ENCODE measurements at places on chromosomes 2 and 18. TPM values are rescaled to one million over a fixed set of nuclear protein-coding genes. Genes with fewer than 3 reads are reported as not detected.
A peak's percentile ranks its signal among the peaks of the same experiment; 100 is the strongest.

- peaks cover 3% of the 10 kb centered on the region for H3K36me3 ChIP-seq
- no peak overlapping the region for H3K4me3 ChIP-seq
- no peaks in the 10 kb centered on the region for H3K27me3 ChIP-seq
- DNase-seq = no peak
- no peak overlapping the region for H3K27ac ChIP-seq
These were observed 198.0 kb downstream of the HDAC4 start for GRCh38 chr2:239202836-239203235.

DNA sequence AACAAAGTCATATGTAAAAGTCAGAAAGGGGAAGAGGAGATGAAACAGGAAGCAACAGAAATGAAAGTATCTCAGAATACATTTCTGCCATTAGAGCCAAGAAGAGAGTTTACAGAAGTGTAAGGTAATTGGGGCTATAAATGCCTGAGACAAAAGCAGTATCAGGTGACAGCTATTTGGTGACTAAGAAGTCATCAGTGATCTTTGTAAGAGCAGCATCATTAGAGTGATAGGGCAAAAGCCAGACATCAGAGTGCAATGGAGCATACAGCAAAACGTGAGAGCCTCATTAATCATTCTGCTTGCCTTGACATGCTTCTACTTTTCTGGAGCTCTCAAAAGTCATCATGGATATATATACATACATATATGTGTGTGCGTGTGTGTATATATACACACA is 804.7 kb upstream of the PIK3C3 start:
- no peak overlapping the region for H3K4me3 ChIP-seq
- no peak for DNase-seq
- H3K4me1 ChIP-seq = no peaks in the 10 kb centered on the region
- H3K36me3 ChIP-seq = no peaks in the 10 kb centered on the region

GRCh38 chr2:215429424-215429823 is 6.4 kb downstream of the FN1 start:
- no peak overlapping the region for H3K27ac ChIP-seq
- peaks cover 24% of the 10 kb centered on the region for H3K36me3 ChIP-seq
- H3K27me3 ChIP-seq = no peaks in the 10 kb centered on the region
- peak overlapping the region; percentile 96 for H3K4me3 ChIP-seq
- peak; percentile 27 for DNase-seq
- peaks cover 18% of the 10 kb centered on the region for H3K4me1 ChIP-seq

- peak; percentile 79 for DNase-seq
- no peaks in the 10 kb centered on the region for H3K36me3 ChIP-seq
- peak overlapping the region; percentile 66 for H3K27ac ChIP-seq
- no peak overlapping the region for H3K4me3 ChIP-seq
- H3K27me3 ChIP-seq = no peaks in the 10 kb centered on the region
- peaks cover 13% of the 10 kb centered on the region for H3K4me1 ChIP-seq
These were observed 14.1 kb upstream of the PMAIP1 start for GRCh38 chr18:59885579-59886163.

DNA sequence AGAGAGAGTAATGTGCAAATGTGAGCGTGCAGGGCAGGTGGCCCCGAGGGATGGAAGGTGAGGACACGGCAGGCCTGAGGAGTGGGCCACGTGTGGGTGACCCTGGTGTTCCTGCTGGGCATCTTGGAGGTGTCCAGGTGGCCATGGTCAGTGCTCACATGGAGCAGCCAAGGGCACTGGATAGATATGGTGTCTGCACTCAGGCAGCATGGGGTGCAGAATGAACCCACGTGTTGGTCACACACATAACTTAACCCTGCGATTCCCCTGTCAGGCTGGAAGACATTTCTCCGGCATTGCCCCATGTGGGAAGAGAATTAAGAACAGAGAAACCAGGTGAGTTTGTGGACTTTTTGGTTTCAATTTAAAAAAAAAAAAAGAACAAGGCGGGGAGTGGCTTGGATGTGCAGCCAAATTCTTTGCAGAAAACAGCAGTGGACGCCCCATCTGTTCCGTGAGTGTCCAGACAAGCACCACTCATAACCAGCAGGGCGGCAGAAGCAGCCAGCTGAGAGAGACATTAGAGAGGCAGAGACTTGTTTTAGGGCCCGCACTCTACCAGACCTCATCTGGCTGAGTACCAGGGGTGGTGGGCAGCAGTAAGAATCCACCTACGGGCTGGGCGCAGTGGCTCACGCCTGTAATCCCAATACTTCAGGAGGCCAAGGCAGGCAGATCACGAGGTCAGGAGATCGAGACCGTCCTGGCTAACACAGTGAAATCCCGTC is 249.8 kb downstream of the ACKR3 start:
- DNase-seq = no peak
- H3K27ac ChIP-seq = no peak overlapping the region
- H3K4me1 ChIP-seq = no peaks in the 10 kb centered on the region
- H3K36me3 ChIP-seq = no peaks in the 10 kb centered on the region
- H3K27me3 ChIP-seq = no peaks in the 10 kb centered on the region
- no peak overlapping the region for H3K4me3 ChIP-seq

GRCh38 chr2:113709022-113709421 is 47.4 kb downstream of the SLC35F5 start:
- H3K36me3 ChIP-seq = no peaks in the 10 kb centered on the region
- H3K4me1 ChIP-seq = no peaks in the 10 kb centered on the region
- H3K27ac ChIP-seq = no peak overlapping the region
- DNase-seq = no peak
- no peak overlapping the region for H3K4me3 ChIP-seq
- H3K27me3 ChIP-seq = no peaks in the 10 kb centered on the region

- H3K36me3 ChIP-seq = no peaks in the 10 kb centered on the region
- H3K4me1 ChIP-seq = no peaks in the 10 kb centered on the region
- no peak overlapping the region for H3K4me3 ChIP-seq
- H3K27me3 ChIP-seq = no peaks in the 10 kb centered on the region
- no peak overlapping the region for H3K27ac ChIP-seq
These were observed 60.3 kb upstream of the THUMPD2 start for GRCh38 chr2:39839261-39839848.

GRCh38 chr2:71675296-71675695 is 221.9 kb downstream of the DYSF start:
- H3K27me3 ChIP-seq = no peaks in the 10 kb centered on the region
- no peaks in the 10 kb centered on the region for H3K36me3 ChIP-seq
- no peak for DNase-seq
- H3K4me1 ChIP-seq = no peaks in the 10 kb centered on the region

- no peak overlapping the region for H3K27ac ChIP-seq
- no peaks in the 10 kb centered on the region for H3K27me3 ChIP-seq
- no peak overlapping the region for H3K4me3 ChIP-seq
- H3K36me3 ChIP-seq = no peaks in the 10 kb centered on the region
These were observed 127.5 kb downstream of the NFATC1 start for GRCh38 chr18:79523206-79523735.

DNA sequence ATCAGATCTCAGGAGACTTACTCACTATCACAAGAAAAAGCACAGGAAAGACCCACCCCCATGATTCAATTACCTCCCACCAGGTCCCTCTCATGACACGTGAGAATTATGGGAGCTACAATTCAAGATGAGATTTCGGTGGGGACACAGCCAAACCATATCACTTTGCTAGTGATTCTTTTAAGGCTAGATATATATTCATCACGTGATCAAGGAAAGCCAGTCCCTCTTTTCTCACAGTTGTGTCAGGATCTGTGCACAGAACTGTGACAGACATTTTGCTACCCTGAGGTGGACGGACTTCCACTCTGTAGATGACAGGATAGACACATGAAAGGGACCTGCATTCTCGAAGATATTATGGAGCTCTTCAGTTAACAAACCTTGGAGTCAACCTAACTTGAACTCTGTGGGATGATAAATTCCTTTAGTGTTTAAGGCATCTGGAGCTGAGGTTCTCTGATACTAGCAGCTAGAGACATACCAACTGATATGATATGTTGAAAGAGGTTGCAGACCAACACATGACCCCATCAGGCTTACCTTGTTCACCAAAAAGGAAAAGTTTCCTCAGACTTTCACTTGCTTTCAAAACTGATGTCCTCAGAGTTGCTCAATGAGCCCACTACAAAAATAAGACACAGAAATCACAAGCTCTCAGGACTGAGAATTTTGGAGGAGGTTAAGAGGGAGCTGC is 66.3 kb upstream of the SCG2 start:
- no peaks in the 10 kb centered on the region for H3K27me3 ChIP-seq
- no peak overlapping the region for H3K27ac ChIP-seq
- no peak overlapping the region for H3K4me3 ChIP-seq
- H3K36me3 ChIP-seq = no peaks in the 10 kb centered on the region
- no peak for DNase-seq

DNA sequence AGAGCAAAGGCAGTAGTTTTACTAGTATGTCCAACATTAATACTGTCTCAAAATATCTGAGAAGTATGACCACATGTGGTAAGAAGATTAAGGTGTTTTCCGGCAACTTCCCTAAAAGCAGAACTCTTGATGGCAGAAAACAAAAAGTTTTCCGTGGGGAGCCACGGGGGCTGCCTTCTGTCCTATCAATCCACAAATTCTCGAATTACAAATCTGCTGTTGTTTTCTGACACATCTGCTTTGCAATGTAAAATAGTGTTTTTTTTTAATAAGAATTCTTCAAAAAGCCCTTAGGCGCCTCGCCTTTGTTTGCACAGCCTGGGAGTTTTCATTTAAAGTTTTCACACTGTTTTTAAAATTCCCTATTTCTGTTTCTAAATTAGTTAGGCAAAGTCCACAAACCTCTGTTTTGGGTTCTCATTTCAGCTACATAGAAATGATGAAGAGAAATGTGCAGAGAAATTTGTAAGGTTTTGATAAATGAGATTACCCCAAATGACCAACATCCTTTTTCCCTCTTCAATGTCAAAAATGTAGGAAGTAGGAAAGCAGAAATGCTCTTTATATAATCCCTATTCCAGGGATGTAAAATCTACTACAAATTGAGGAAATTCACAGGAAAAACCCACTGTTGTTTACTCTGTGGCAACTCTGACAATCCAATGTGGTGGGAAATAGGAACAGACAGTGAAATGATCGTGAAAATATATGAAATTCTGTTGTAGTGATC is 385.8 kb downstream of the ZEB2 start:
- DNase-seq = no peak
- H3K27ac ChIP-seq = no peak overlapping the region
- H3K27me3 ChIP-seq = no peaks in the 10 kb centered on the region
- no peak overlapping the region for H3K4me3 ChIP-seq
- H3K4me1 ChIP-seq = peaks cover 10% of the 10 kb centered on the region
- H3K36me3 ChIP-seq = no peaks in the 10 kb centered on the region

DNA sequence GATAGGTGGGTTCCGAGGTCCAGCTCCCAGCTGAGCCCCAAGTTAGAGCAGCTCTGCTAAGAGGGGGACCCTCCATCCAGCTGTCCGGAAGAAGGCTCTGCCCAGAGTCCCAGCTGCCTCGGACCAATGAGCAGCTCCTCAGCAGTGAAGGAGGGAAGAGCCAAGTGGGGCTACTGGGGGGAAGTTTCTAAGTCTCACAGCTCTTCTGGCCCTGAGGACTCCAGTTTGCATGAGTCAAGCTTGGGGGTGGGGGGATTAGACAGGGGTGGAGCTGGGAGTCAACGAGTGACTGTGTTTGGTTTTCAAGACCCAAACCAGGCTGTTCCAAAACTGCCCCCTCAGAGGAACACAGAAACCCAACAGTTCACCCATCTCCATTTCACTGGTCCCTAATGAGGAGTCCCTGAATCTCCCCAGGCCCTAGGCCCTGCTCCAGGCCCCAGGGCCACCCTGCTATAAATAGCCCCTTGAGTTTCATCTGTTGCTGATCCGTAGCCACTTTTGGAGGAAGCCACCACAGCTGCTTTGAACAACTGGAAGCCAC is 100.9 kb downstream of the TNS1 start:
- H3K4me1 ChIP-seq = peaks cover 46% of the 10 kb centered on the region
- peak; percentile 77 for DNase-seq
- peaks cover 12% of the 10 kb centered on the region for H3K36me3 ChIP-seq
- H3K27ac ChIP-seq = peak overlapping the region; percentile 75
- H3K27me3 ChIP-seq = no peaks in the 10 kb centered on the region

- peaks cover 12% of the 10 kb centered on the region for H3K4me1 ChIP-seq
- H3K27me3 ChIP-seq = no peaks in the 10 kb centered on the region
- H3K4me3 ChIP-seq = no peak overlapping the region
- H3K36me3 ChIP-seq = peaks cover 11% of the 10 kb centered on the region
- H3K27ac ChIP-seq = no peak overlapping the region
These were observed 192.1 kb downstream of the MGAT5 start for GRCh38 chr2:134445985-134446382.

DNA sequence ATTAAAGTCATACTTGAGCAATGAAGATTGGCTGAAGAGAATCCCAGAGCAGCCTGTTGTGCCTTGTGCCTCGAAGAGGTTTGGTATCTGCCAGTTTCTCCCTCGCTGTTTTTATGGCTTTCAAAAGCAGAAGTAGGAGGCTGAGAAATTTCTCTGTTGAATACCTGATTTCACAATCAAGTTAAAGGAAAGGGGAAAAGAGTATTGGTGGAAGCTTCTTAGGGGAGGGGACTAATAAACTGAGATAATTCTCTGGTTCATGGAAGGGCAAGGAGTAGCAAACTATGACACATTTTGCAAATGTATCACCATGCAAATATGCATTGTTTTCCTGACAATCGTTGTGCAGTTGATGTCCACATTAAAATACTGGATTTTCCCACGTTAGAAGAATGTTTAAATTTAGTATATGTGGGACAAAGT is at the start of gene IL1B:
Gene IL1B, minus strand, starts transcription at position 85 of the 423 bp plus-strand sequence. CDS start 550 bp downstream, outside the sequence.
- H3K4me3 ChIP-seq = no peak within 1 kb of the TSS
- H3K36me3 ChIP-seq = no peaks in the 10 kb centered on the region
- no peaks in the 10 kb centered on the region for H3K4me1 ChIP-seq
- H3K27ac ChIP-seq = no peak within 1 kb of the TSS
- no peaks in the 10 kb centered on the region for H3K27me3 ChIP-seq
- peak; percentile 46 for DNase-seq

- H3K36me3 ChIP-seq = no peaks in the 10 kb centered on the region
- H3K27ac ChIP-seq = no peak overlapping the region
- no peak overlapping the region for H3K4me3 ChIP-seq
- no peaks in the 10 kb centered on the region for H3K4me1 ChIP-seq
- no peak for DNase-seq
These were observed 33.6 kb upstream of the SERPINE2 start for GRCh38 chr2:224072541-224073188.

DNA sequence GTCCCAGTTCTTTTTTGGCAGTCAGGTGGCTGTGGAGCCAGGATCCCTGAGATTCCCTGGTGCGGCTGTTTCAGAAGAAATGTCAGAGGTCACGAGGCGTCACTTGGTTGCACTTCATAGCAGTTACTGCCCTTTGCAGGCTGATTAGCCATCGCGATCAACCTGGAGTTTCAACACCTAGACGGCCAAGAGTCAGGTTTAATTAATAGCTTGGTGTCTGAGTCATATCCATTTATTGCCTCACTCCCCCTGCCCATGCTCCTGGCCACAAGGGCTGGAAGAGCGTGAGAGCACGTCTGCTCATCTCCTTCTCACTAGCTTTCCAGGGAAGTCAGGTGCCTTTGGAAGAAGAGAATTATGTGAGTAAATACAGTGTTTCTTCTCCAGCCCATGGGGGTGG is 552.3 kb downstream of the TSN start:
- DNase-seq = no peak
- no peaks in the 10 kb centered on the region for H3K36me3 ChIP-seq
- no peaks in the 10 kb centered on the region for H3K27me3 ChIP-seq
- no peak overlapping the region for H3K4me3 ChIP-seq
- no peak overlapping the region for H3K27ac ChIP-seq
- no peaks in the 10 kb centered on the region for H3K4me1 ChIP-seq

Gene MYO7B
- under 0.01 TPM for total RNA-seq

Gene LIMS4
- total RNA-seq = 0.26 TPM

Gene ALPP
- total RNA-seq = not detected

Gene PKDCC
- 63.9 TPM for total RNA-seq

Gene GREB1
- 0.51 TPM for total RNA-seq

Gene DRC1
- under 0.01 TPM for total RNA-seq

Gene C1QL2
- not detected for total RNA-seq

Gene NYAP2
- not detected for total RNA-seq

Gene CRYBA2
- not detected for total RNA-seq

Gene CCDC150
- 3.9 TPM for total RNA-seq

Gene DNAJC5G
- total RNA-seq = not detected

Measured in fibroblast of lung (primary cell).